ENCODE measurements at places on chromosomes 12 and 14.

DNA sequence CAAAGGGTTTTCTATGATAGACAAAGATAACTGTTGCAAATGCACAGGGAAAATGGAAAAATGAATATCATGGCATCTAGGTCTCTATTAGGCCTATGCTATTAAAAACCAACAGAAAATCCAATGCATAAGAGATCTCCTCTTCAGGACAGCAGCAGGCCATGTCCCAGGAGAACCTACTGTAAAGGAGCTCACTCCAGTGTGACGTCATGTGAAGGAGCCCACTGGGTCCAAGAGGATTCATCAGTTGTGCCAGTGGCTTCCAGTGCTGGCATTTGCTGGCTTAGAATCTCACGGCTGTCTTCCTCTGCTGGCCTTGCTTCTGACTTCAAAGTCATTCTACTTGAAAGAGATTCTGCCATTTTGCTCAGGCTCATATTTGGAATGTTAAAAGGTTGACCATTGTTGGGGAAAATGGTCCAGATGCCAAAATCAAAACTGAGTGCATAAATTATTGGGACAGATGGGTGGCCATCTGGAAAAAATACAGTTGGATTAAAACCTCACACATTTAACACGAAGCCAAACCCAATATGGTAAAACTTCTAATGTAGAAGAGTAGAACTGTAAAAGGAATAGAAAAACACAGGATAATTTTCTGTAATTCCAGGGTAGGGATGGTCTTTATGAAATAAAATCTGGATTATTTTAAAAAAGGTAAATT is 75.4 kb upstream of the ARID2 start:
- DNase-seq: no peak

DNA sequence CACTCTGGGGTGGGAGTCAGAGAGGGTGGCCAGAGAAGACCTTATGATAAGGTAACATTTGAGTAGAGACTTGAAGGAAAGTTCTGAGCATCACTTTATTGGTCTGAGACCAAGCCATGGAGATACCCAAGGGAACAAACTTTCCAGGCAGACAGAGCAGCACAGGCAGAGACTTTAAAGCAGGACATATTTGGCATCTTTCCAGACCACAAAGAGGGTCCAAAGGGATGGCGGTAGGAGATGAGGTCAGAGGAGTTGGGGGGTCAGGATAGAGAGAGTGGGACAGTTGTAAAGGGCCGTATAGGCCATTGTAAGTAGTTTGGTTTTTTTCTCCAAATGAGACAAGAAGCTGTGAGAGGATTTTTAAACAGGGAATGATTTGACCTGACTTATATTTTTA is 344.4 kb downstream of the SEC23A start:
- DNase-seq: no peak

DNA sequence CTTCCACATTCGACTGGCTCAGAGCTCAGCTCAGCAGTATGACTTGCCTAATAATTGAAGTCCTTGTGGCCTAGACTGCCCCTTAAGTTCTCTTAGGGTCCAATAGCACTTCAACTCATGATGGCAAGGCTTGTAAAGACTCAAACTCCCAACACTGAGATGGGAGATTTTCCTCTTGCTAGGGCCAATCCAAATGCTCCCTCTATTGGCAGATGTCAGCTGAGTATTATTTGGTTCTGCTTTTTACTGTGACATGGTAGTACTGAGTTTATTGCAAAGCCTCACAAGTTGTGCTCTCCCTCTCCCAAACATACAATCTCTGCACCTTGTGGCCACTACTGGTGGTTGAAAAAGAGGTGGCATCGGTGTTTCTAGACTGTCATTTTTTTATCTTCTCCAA is 164.2 kb downstream of the ALG10 start:
- peak; percentile 28 for DNase-seq

DNA sequence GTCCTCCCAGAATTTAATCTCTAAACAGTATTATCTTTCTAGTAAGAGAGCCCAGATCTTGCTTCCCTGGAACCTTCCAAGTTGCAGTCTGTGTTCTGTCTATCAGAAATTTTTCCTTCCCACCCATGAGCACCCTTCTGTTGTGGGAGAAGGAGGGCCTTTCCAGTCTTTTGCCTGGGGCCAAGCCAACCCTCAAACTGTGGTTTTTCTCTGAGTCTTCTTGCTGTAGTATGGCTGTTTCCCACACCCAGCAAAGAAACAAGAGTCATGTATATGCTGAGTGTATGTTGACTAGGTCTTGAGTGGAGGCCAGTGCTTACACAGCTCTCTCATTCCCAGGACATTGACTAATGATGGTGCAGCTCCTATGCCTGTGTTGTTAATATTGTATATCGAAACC is 104.5 kb downstream of the TGFB3 start:
- DNase-seq: no peak

DNA sequence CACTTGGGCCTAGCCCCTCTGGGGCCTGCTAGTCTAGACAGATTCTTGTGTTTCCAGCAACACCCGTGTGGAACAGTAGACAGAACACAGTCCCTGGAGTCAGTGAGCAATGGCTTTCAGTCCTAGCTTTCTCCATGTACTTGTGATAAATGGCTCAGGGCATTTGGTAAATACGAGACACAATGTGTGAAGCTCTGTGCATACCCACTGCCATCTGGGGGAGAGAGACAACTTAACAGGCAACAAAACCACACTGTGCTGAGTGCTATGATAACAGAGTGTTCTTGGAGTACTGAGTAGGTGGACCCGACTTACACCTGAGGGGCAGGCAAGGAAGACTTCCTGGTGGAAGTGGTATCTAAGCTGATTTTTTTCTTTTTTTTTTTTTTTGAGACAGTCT is 86.3 kb upstream of the TBX3 start:
- no peak for DNase-seq

GRCh38 chr12:72995616-72996015 is 723.4 kb downstream of the TRHDE start:
- DNase-seq: no peak

DNA sequence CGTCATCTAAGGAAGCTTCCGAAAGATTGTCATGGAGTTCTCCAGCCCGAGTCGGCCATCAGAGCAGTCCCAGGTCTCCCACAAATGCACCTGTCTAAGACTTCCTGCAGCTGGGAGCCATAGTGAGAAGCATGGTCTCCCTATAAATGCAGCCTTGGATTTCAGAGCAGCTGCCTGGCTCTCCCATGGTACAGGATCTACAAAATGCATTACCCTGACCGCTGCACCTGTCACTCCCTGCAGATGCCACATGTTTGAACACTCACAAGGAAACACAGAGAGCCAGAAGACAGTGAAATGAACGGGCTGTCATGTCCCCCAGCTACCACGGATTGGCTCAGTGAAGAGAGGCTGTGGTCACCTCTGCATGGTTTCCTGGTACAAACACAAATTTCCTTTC is 702.7 kb downstream of the MED13L start:
- no peak for DNase-seq

DNA sequence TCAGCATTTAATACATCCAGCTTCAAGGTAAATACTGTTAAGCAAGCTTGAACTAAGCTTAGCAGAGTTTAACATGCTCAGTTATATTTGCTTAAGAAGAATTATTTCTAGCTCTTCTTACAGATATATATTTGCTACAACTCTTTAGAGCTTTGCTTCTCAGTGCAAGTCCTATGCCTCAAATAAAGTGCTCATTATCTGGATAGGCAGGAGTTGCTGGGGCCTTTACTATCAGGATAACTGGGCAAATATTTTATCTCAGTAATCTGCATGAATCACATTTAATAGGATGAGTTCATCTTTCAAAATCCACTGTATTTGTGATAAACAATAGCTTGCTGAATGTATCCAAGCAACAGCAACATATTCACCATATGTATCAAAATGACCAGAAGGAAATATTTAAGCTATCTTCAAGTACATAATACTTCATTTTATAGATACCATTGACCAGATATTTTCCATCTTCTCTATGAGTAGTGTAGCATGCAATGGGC is 187.6 kb downstream of the NOVA1 start:
- no peak for DNase-seq

DNA sequence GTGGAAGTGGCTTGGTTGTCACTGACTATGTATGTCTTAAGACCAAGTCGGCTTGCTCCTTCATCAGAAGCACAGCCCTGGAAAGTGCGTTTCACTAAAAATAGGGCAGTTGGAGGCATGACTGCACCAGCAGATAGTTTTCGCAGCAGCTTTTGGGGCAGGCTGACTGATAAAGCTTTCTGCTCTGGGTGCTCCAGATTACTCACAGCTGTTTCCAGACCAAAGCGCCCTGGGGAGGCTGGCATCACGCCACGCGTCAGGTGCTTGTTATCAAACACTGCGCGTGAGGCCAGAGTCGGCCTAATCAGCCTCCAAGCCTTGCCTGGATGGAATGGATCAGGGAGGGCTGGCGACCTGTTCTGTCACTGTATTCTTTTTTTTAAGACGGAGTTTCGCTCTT is 13.3 kb upstream of the LRRC10 start:
- peak; percentile 98 for DNase-seq

DNA sequence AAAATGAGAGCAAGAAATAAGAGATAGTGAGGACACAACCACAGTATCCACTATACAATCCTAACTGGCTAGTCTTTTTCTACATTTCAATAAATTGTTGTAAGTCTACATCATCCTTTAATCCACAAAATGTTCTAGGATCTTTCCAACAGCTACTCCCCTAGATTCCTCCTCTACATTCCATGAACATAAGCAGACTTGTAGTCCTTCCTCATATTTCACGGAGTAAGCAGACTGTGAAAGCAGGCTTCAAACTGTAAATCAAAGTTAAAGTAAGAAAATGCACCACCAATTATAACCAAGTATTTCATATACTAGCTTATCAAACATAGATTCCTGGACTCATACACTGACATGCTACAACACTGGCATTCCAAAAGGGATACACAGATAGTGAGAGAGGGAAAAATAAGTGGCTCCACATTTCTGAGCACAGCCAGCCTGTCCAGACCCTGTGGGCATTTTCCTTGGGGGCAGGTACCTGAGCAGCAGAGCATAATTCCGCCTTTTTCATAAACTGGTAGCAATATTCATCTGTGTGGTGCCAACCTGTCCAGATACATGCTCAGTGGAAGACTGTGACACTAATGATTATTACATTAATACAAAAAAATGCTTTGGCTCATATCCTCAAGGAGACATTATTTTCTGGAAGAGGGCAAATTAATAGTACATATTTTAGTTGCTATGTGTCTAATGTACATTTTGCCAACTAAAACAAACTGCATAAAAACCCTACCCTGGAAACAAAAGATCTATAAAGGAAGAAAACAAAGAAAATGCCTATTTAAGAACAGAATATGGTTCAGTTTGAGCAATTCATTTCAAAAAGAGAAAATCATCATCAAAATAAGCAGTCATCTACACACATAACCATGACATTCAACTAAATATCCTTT is 113.3 kb upstream of the FSCB start:
- DNase-seq: no peak

- DNase-seq: no peak
Observed at GRCh38 chr12:96295532-96296160, 101.5 kb downstream of the ELK3 start.

DNA sequence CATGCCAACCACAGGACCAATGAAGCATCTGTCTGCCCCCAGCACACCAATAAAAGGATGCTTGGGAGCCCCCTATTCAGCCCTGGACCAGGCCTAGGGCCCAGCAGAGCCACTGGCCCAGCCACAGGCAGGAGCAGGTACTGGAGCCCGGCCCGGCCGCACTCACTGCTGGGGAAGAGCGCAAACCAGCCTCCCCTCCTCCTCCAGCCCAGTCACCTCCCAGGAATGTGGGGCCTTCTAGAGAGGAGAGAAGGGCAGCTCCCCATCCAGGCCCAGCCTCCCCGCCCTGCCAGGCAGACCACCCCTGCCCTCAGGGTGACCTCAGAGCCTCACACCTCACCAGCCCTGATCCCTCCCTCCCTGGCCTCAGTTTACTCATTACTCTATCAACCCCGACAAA is 56.2 kb downstream of the CCNK start:
- no peak for DNase-seq

- DNase-seq: no peak
Observed at GRCh38 chr12:75661908-75662307, 150.5 kb upstream of the KRR1 start.

- no peak for DNase-seq
Observed at GRCh38 chr12:128393346-128393745, 126.4 kb downstream of the TMEM132C start.

Data from hematopoietic multipotent progenitor cell treated with erythropoietin and hydrocortisone succinate and interleukin-3 and kit ligand, for 6 days (in vitro differentiated cells).